Esophagus squamous epithelium (tissue), 5 donors: ENCODE measurements at places on chromosomes 12 and 14.

GRCh38 chr12:25764892-25765291, 193.6 kb upstream of the RASSF8 start:
- no peak for DNase-seq

GRCh38 chr12:124828264-124829007, 35.2 kb downstream of the SCARB1 start:
- DNase-seq: no peak

DNA sequence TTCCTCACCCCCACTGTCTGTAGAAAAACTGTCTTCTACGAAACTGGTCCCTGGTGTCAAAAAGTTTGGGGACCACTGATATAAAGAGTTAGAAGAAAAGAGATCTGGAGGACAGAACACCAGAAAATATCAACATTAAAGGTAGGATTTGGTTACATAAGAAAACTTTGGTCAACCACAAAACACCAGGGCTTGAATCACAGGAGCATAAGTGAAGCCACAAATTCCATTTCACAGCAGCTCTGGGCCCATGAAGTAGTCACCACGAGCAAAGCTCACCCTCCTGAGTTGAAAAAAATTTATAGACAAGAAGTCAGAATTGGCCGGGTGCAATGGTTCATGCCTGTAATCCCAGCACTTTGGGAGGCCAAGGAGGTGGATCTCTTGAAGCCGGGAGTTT, 19.4 kb downstream of the RALGAPA1 start:
- DNase-seq: no peak

- DNase-seq: no peak
Measured at GRCh38 chr12:47821346-47821706, 1.6 kb upstream of the HDAC7 start.

- no peak for DNase-seq
Measured at GRCh38 chr14:51862860-51863259, 2.4 kb downstream of the GNG2 start.

DNA sequence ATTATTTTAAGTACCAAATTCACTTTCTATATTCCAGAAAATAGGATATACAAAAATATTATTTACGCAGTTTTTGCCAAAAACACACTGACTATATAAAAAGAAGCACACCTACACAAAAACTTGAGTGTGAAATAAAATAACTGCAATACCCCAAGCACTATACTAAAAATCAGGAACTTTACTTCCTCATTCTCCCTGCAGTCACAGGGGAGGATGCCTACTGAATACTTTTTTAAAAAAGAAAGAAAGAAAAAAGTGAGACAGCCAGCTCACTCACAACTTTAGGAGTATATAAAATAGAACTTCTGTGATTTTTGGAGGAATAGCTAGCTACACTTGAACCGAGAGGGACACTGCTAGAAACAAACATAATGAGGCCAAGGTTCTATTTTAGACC, 12.2 kb downstream of the RPS6KA5 start:
- no peak for DNase-seq

GRCh38 chr12:112973818-112974231, 4.5 kb upstream of the OAS2 start:
- DNase-seq: no peak

GRCh38 chr14:90277581-90278198, 21.3 kb downstream of the PSMC1 start:
- DNase-seq: no peak

- no peak for DNase-seq
Measured at GRCh38 chr14:36659010-36659821, 2.4 kb upstream of the PAX9 start.

- DNase-seq: no peak
Measured at GRCh38 chr14:23580948-23581281, 2.3 kb upstream of the JPH4 start.

DNA sequence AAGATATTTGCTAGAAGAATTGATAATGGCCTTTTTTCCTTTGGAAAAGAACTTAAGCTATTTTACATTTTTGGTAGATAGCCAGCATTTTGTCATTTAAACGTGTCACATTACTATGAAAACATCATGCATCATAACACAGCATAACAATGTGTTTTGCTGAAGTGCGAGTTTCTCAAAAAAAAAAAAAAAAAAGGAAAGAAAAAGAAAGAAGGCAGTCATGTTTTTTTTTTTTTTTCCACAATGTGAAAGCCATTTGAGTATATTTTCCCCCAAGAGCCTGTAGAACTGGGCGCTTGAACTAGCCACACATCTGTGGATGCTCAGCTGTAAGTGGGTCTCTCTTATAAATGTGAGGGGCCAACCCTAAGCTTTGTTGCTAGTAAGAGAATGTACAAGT, 300.1 kb downstream of the AKAP6 start:
- DNase-seq: no peak
